NCI-H1105 (cell line): ENCODE measurements at places on chromosomes 1 and 21.

DNA sequence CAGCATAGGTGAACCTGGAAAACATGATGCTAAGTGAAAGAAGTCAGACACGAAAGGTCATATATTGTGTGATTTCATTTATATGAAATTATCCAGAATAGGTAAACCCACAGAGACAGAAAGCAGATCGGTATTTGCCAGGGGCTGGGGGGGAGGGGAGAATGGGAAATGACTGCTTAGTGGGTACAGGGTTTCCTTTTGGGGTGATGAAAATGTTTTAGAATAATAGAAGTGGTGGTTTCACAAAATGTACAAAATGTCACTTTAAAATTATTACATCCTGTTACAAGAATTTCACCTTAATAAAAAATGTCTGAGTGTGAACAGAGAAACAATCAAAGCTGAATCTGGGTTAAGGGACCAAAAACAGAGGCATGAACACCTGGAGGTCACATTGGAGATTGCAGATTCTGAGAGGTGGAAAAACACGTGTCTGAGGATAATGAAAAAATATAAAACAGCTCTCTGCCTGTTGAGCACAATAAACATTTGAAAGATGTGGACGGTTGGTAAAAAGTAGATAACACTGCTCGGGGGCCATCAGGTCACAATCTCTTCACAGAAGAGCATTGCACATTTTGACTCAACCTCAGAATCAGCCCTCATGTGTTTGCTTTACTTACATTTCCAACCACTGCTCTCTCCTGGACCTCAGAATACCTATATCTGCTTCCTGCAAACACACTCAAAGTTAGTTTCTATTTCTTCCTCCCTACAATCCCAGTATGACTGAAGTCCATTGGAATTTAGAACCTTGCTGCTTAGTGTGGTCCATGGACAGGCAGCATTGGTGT, 3.2 kb downstream of the SLAMF6 start:
- DNase-seq, result no peak

GRCh38 chr1:94737124-94737998, 82.8 kb upstream of the SLC44A3 start:
- DNase-seq, result no peak

DNA sequence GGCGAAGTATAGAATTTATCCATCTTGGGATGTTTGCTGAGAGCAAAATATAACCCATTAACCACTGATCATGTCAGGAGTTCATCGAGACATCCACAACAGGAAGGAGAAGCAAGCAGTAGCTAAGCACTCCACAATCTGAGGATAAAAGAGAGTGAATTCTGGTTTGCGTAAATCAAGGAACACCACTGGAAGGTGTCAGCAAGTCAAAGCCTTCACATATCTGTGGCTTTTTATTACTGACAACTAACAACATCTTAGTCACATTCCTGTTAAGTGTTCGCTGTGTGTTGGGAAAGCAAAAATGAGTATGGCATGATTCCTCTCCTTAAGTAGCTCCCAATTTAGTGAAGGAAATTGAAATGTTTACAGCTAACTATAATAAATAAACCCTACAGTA, 44.5 kb upstream of the DARS2 start:
- no peak for DNase-seq

DNA sequence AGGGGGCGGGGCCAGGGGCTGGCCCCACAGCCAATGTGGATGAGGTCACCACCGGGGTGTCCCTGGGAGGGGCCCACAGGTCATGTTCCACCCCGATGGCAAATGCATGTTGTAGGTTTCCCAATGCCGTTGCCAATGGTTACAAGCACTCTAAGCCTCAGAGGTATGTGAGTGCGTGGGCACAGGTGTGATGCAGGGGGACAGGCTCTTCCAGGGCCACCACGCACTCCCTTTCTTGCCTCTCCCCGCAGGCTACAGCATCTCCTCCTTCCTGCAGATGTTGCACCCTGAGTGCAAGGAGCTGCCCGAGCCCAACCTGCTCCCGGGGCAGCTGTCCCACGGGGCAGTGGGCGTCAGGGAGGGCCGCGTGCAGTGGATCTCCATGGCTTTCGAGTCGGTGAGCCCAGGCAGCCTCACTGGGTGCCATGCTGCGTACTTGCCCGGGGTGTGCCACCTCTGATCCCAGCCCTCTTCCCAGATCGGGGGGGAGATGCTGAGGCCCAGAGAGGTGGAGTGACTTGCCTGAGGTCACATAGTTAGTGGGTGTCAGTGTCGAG, 52.4 kb downstream of the DISP3 start:
- no peak for DNase-seq

GRCh38 chr1:167439301-167439988, 78.9 kb downstream of the CD247 start:
- peak; percentile 47 for DNase-seq

DNA sequence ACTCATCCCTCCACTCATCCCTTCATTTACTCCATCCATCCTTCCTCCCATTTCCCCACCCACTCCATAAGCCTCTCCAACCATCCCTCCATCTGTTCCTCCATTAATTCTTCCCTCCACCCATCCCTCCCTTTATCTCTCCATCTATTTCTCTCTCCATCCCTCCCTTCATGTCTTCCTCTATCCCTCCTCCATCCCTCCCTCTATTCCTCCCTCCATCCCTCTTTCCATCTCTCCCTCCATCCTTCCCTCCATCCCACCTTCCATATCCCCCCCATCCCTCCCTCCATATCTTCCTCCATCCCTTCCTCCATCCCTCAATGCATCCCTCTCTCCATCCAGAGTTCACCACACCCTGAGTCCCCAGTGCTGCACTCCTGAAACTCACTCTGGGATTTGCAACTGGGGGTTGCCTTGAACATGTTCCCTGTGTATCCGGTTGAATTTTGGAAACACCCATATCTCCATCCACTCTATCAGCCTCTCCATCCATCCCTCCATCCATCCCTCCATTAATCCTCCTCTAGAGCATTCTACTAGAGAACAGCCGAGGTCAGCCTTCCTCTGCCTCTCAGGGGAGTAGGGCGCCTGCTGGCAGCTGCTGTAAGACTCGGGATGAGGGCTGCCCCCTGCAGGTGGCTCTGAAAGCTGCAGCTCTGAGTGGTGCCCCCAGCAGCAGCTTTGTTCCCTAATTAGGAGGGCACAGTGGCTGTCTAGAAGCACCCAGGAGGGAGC, 39.4 kb downstream of the ABCG1 start:
- DNase-seq, result peak; percentile 41

- no peak for DNase-seq
Observed at GRCh38 chr1:219138747-219139146, 34.9 kb upstream of the LYPLAL1 start.

- no peak for DNase-seq
Observed at GRCh38 chr1:228151180-228151925, 1.6 kb downstream of the GJC2 start.

- DNase-seq, result no peak
Observed at GRCh38 chr1:97781762-97782337, 139.0 kb downstream of the DPYD start.

DNA sequence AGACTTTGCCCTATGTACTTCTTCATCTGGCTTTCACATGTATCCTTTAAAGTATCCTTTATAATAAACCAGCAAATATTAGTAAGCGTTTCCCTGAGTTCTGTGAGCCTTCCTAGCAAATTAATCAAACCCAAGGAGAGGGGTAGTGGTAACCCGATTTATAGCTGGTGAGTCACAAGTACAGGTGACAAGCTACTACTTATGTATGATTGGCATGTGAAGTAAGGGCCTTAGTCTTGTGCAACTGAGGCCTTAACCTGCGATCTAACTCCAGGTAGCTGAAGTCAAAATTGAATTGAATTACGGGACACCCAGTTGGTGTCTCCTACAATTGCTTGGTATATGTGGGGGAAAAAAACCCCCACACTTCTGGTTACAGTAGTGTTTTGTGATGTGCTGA, 26.0 kb downstream of the SLC16A1 start:
- no peak for DNase-seq

- no peak for DNase-seq
Observed at GRCh38 chr1:183584147-183584546, 6.1 kb downstream of the NCF2 start.

DNA sequence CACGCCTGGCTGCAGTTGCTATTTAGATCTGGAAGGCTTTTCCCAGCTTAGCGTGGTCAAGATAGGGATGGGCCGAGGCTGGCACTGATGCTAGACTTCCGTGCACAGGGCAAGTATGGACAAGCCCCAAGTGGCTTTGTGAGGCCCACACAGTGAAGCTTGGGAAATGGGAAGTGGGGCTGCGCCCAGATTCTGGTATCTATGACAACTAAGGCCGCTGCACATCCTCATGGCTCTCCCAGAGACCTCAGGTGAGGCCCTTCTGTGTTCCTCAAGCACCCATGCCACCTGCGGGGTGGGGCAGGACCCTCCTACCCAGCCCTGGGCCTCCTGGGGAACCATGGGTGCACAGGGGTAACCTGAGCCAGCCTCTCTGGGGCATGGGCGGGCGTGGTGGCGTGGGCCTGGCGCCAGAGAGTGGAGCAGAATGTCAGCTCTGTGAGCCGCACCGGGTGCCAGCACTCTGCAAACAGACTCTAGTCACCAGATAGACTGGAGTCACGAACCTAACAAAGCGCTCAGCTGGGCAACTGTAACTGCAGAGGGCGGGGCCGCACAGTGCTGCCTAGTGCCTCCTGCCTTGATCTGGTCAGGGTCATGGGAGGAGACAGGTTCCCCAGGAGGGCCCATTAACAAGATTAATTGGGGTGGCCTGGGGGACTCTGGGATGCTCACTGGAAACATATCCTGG, 46.4 kb downstream of the ELF3 start:
- DNase-seq, result peak; percentile 91

GRCh38 chr1:29576510-29576909, 340.2 kb downstream of the PTPRU start:
- peak; percentile 28 for DNase-seq

DNA sequence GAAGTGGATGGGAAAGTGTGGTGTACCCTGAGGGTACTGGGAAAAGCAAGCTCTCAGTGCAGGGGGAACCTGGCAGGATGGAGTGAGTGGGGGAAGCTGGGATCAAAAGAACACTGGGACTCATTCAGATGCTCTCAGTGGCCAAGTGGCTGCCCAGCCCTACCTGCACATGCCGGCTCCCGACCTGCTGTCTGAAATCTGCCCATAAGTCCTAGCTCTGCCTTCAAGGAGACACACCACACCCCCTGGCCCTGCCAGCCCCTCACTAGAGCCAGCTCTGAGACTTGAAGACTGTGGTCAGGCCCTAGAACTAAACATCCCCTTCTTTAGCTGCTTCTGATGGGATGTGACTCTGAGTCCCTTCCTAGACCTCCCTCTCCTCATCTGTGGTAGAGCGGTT, 2.2 kb downstream of the TMEM54 start:
- DNase-seq, result no peak

DNA sequence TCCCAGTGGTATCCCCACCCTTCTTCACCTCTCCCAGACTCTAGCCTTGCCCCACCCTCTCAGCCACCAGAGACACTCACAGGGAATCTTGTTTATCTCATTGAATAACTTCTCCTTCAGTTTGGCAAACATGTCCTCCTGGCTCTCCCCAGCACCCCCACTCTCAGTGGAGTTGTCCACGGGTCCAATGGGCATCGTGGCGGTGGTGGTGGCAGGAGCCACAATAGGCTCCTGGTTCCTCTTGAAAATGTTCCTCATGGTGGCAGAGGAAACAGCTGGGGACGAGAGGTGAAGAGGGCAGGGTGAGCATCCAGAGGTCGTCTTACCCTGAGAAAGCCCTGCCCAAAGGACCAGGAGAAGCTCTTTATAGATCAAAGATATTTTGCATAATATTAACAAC, 104.7 kb downstream of the SYT2 start:
- no peak for DNase-seq

GRCh38 chr1:6103111-6103853, 57.6 kb downstream of the KCNAB2 start:
- DNase-seq, result no peak

- no peak for DNase-seq
Observed at GRCh38 chr1:170175041-170175440, 29.3 kb downstream of the NTMT2 start.

GRCh38 chr1:110224240-110224995, 14.3 kb downstream of the KCNC4 start:
- DNase-seq, result no peak

- no peak for DNase-seq
Observed at GRCh38 chr1:6459850-6460265, 6.1 kb downstream of the TNFRSF25 start.
